ENCODE measurements at places on chromosomes 4 and X. TPM values are rescaled to one million over a fixed set of nuclear protein-coding genes. Genes with fewer than 3 reads are reported as not detected.

Gene CFAP99
- total RNA-seq, result not detected

Gene C4orf51
- not detected for total RNA-seq

GRCh38 chrX:19954335-19955096 lies 36.3 kb downstream of the BCLAF3 start:
- peaks cover 35% of the 10 kb centered on the region for H3K4me1 ChIP-seq
- H3K4me3 ChIP-seq, result no peak overlapping the region
- peaks cover 12% of the 10 kb centered on the region for H3K36me3 ChIP-seq
- DNase-seq, result no peak
- peak overlapping the region; percentile 33 for H3K27ac ChIP-seq
- no peaks in the 10 kb centered on the region for H3K27me3 ChIP-seq

DNA sequence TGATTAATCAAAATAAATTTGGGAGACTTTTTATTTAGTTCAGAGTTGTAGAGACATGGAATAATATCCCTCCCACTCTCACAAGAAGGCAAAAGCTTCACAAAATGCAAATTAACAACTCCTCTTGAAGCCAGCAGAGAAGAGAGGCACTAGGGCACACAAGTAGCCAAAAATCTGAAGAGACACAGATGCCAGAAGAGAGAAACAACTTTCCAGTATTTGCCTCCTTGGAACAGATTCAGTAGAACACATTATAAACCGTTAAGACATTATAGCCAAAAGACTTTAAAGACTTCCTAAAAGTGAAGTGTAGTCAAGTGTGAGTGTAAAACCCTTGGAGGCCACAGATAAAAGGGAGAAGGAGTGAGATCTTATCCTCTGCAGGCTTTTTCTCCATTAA lies 1024.9 kb upstream of the ADGRL3 start:
- DNase-seq, result no peak
- no peaks in the 10 kb centered on the region for H3K36me3 ChIP-seq
- H3K27ac ChIP-seq, result no peak overlapping the region
- H3K27me3 ChIP-seq, result no peaks in the 10 kb centered on the region
- no peaks in the 10 kb centered on the region for H3K4me1 ChIP-seq

DNA sequence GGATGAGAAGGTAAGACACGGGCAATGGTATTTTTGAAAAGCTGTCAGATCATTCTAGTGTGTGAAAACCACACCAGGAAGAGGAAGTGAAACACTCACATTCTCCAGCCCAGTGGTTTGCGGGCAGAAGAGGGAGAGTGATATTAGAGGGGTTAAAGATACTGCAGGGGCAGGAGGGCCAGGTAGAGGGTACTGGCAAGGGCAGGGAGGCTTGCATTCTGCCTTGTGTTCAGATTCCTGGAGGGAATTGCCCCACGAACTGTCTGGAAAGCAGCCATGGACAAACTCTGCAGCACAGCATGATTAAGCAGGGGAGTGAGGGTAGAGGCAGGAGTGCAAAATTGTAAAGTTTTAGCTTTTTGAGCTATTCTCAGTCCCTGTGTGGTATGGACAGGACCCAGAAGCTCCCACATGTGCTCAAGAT lies 30.9 kb downstream of the NIPAL1 start:
- no peak for DNase-seq
- H3K27me3 ChIP-seq, result peaks cover 9% of the 10 kb centered on the region
- no peaks in the 10 kb centered on the region for H3K36me3 ChIP-seq
- H3K4me1 ChIP-seq, result peaks cover 25% of the 10 kb centered on the region
- peak overlapping the region; percentile 76 for H3K27ac ChIP-seq

DNA sequence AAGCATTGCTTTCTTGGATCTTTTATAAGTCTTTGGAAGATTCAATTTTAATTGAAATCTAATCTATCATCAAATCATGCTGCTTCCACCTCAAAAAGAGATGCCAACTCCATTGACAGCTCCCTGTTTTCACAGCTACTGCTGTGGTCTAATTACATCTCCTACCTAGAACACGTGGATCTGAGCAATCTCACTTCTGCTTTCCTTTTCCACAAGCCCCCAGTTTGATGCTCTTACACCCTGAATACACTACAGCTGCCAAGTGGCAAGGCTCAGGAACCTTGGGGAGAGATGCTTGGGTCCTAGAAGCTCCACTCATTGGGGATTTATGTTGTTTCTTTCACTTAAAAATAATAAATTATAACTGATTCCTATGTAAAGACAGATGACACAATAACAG lies 172.0 kb downstream of the CFAP299 start:
- H3K27me3 ChIP-seq, result no peaks in the 10 kb centered on the region
- no peaks in the 10 kb centered on the region for H3K36me3 ChIP-seq
- no peak overlapping the region for H3K27ac ChIP-seq
- no peaks in the 10 kb centered on the region for H3K4me1 ChIP-seq

DNA sequence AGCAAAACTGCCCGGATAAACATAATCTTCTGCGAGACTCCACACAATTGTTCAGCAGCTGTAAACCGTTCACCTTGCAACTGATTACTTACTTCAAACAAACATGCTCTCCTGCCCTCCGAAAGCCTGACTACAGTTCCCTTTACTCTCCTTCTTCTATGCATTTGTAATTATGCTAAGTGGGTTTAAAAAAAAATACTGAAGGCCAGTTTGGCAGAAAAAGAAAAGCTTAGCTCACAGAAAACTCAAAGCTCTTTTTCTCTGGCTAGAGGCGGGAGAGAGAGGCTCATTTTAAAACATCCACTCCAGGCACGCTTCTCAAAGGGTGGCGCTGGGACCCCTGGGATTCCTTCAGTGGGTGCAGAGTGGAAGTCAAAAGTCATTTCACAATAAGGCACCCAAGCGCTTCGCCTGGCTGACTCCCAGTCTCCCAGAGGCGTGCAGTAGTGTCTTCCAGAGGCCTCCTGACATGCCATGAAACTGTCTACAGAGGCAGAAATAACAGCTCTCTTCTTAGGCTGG lies 1.9 kb downstream of the DHRSX start:
- peak overlapping the region; percentile 95 for H3K27ac ChIP-seq
- peak overlapping the region; percentile 88 for H3K4me3 ChIP-seq
- no peaks in the 10 kb centered on the region for H3K27me3 ChIP-seq
- peaks cover 5% of the 10 kb centered on the region for H3K36me3 ChIP-seq

- no peak overlapping the region for H3K27ac ChIP-seq
- H3K4me3 ChIP-seq, result no peak overlapping the region
- no peaks in the 10 kb centered on the region for H3K4me1 ChIP-seq
- H3K27me3 ChIP-seq, result no peaks in the 10 kb centered on the region
- no peak for DNase-seq
- H3K36me3 ChIP-seq, result no peaks in the 10 kb centered on the region
Observed at GRCh38 chrX:111581086-111581485, 69.6 kb downstream of the SERTM2 start.
